ENCODE measurements at places on chromosomes 7 and 10. TPM values are rescaled to one million over a fixed set of nuclear protein-coding genes. Genes with fewer than 3 reads are reported as not detected.

The COL1A2 gene
- 2.3 TPM for polyA plus RNA-seq

The FAM13C gene
- 89.3 TPM for polyA plus RNA-seq

The STEAP1B gene
- polyA plus RNA-seq: not detected

The TRPV6 gene
- 0.30 TPM for polyA plus RNA-seq

The TMEM270 gene
- not detected for polyA plus RNA-seq

The EBF3 gene
- 0.38 TPM for polyA plus RNA-seq

The ACSM6 gene
- not detected for polyA plus RNA-seq

The VIPR2 gene
- polyA plus RNA-seq: 0.51 TPM

The BTBD16 gene
- polyA plus RNA-seq: not detected

The GBF1 gene
- polyA plus RNA-seq: 14.9 TPM

The GAD2 gene
- 200 TPM for polyA plus RNA-seq

The HIPK2 gene
- polyA plus RNA-seq: 8.5 TPM

The CUTC gene
- 26.2 TPM for polyA plus RNA-seq

The SPDYE8 gene
- 0.63 TPM for polyA plus RNA-seq

The RAPGEF5 gene
- polyA plus RNA-seq: 37.8 TPM

The PAX4 gene
- polyA plus RNA-seq: not detected

The EPHB6 gene
- 14.8 TPM for polyA plus RNA-seq

The ADCYAP1R1 gene
- polyA plus RNA-seq: 8.6 TPM

The SFTPA1 gene
- polyA plus RNA-seq: not detected

The PLXNA4 gene
- polyA plus RNA-seq: 7.2 TPM

The ELN gene
- not detected for polyA plus RNA-seq

The TFPI2 gene
- not detected for polyA plus RNA-seq

The EXOC4 gene
- polyA plus RNA-seq: 42.1 TPM

The AMPH gene
- polyA plus RNA-seq: 34.7 TPM

The IL2RA gene
- polyA plus RNA-seq: not detected

The PNLIPRP3 gene
- polyA plus RNA-seq: not detected

The PTER gene
- not detected for polyA plus RNA-seq

The ST8SIA6 gene
- 0.20 TPM for polyA plus RNA-seq

The SLC25A13 gene
- polyA plus RNA-seq: 20.2 TPM

The PGAM2 gene
- not detected for polyA plus RNA-seq

The PLPP4 gene
- 8.3 TPM for polyA plus RNA-seq

The ABCB4 gene
- polyA plus RNA-seq: not detected

The ANXA11 gene
- polyA plus RNA-seq: not detected

The PRKCQ gene
- polyA plus RNA-seq: 0.26 TPM

The DOCK1 gene
- 2.7 TPM for polyA plus RNA-seq

The CYP2C19 gene
- polyA plus RNA-seq: 0.16 TPM

The MRPS24 gene
- 110 TPM for polyA plus RNA-seq

Measured in neural cell (in vitro differentiated cells).